Renal pelvis (tissue), 12 donors: ENCODE measurements at places on chromosomes 4 and X. TPM values are rescaled to one million over a fixed set of nuclear protein-coding genes. Genes with fewer than 3 reads are reported as not detected.
A peak's percentile ranks its signal among the peaks of the same experiment; 100 is the strongest.

DNA sequence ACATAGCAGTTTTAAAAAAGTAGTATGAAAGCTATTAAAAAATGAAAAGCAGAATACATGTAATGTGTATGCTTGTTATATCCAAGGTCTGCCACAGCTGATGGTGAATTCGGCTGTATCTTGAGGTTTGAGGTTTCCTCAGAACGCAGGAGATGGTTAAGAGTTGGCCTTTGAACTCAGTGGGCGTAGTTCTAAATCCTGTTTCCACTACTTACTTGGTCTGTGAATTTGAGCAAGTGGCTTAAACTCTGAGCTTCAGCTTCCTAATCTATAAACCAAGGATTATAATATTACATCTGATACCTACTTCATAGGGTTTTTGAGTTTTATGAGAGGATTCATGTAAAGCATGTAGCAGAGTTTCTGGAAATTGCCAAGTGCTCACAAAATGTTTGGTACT lies 125.2 kb downstream of the STIM2 start:
- no peak for DNase-seq

DNA sequence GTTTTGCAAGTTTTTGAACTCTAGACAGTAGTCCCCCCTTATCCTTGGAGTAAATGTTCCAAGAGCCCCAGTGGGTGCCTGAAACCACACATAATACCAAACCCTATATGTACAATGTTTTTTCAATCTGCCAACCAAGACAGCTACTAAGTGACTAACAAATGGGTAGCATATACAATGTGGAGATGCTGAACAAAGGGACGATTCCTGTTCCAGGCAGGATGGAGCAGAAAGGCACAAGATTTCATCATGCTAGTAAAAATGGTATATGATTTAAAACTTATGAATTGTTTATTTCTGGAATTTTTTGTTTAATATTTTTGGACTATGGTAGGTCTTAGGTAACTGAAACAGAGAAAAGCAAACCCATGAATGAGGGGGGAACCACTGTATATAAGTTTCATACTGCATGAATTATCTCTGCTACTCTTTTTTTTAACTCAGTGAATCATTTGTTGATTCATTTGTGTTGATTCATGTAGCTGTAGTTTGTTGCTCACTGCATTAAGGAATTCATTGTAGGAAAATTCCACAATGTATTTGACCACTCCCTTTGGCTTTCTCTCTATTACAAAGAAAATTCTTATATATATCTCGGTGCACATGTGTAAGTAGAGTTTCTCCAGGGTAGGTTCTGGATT lies 21.9 kb upstream of the ANXA3 start:
- no peak for DNase-seq

- DNase-seq, result no peak
These were observed 42.5 kb downstream of the VGLL1 start for GRCh38 chrX:136574548-136574947.

GRCh38 chrX:127571834-127572233 lies 480.4 kb downstream of the ACTRT1 start:
- no peak for DNase-seq

DNA sequence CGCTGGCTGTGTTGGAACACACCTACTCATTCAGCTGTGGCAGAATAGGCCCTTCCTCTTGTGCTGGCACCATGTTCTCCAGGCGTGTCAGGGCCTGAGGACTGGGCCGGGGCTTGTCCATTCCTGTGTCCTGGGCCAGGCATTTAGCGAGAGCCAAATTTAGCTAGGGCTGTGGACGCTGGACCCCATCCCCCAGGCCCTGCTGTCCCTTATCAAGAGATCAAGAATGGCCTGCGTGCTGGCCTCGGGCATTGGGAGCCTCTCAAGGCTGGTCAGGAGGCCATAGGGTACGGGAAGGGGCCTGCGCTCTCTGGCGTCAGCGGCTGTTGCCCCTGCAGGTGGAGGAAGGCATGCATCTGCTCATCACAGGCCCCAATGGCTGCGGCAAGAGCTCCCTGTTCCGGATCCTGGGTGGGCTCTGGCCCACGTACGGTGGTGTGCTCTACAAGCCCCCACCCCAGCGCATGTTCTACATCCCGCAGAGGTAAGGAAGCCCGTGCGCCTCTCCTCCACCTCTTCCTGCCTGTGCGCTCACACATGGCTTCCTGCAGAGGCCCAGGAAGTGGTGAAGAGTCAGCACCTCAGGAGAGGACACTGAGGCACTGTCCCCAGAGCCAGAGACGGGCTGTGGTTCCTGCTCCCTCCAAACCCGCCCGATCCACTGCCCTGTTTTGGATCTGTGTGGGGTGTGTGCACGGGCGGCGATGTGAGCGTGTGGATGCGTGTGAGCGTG lies 15.3 kb downstream of the ABCD1 start:
- DNase-seq, result no peak

DNA sequence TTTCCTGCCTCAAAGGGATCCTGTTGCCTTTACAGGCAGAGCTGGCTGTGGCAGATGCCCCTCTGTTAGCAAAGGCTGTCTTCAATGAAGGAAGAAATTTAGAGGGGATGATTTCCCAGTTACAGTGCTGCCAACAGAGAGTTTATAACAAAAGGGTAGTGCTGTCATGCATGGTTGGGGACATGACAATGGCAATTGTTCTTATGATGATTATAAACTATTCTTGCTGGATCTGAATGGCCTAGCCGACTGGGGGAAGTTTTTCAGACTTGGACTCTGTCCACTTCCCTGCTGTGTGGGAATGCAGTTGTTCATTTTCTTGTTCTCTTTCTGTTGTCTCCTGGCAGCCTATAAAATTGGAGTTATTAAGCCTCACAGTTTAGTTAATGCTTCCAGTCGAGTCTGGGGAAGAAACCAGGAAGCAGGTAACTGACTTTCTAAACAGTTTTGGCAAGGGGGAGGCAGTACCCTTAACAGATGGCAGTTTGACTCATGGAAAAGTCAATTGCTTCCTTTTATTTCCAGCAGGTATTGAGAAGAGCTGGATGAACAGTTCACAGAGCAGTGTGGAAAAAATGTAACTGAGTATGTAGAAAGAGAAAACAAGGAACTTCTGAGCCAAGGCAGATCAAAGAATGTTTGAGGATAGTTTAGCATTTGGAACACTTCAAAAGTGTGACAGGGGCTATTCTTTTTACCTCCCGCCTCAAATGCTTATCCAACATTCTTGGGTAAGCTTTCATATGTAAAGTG lies 582.6 kb downstream of the RAPGEF2 start:
- no peak for DNase-seq

DNA sequence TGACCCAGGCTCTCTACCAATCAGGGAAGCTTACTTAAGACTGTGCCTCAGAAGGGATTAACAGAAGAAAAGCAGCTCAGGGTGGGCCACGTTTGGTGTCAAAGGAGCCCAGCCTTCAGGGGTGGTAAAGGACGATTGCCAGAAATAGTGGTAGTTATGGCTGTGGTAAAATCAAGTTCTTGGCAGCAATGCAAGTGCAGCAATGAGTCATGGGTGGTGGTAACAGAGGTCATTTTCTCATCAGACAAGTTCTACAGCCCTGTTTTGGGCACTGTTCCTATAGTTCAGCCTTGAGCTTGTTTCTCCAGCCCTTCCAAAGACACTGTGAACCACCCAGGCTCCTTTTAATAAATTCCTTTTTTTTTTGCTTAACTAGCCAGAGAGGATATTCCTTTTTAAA lies 120.3 kb downstream of the EFHC2 start:
- DNase-seq, result no peak

DNA sequence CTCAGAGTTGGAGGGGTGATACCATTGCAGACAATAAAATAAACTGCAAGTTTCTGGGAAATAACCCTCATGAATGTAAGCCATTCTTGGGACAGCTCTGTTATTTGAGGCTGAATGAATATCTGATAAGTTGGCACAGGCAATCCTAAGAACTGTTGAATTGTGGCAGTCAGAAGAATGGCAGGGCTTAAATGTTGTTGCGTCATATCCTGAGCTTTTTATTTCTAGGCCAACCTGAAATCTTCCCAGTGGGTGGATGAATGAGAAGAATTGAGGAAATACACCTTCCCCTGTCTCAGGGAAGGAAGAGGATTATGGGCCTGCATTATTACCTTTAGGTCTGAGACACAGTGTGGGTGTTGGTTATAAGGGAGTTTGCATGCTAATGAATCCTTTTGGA lies 64.4 kb upstream of the C4orf54 start:
- no peak for DNase-seq

GRCh38 chrX:154986826-154987575 lies 35.5 kb downstream of the F8 start:
- no peak for DNase-seq

- DNase-seq, result no peak
These were observed 613.5 kb downstream of the PCDH18 start for GRCh38 chr4:136918772-136919171.

GRCh38 chrX:40140706-40141499 lies 43.1 kb upstream of the BCOR start:
- no peak for DNase-seq

DNA sequence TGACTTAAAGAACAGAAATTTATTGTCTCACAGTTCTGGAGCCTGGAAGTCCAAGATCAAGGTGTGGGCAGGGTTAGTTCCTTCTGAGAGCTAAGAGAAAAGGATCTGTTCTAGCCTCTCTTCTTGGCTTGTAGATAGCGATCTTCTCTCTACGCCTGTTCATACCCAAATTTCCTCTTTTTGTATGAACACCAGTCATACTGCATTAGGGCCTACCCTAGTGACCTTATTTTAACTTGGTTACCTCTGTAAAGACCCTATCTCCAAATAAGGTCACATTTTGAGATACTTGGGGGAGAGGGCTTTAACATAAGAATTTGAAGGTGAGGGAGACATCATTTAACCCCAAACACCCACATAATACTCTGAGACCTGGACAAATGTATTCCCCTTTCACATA lies 55.6 kb upstream of the SPP1 start:
- no peak for DNase-seq

DNA sequence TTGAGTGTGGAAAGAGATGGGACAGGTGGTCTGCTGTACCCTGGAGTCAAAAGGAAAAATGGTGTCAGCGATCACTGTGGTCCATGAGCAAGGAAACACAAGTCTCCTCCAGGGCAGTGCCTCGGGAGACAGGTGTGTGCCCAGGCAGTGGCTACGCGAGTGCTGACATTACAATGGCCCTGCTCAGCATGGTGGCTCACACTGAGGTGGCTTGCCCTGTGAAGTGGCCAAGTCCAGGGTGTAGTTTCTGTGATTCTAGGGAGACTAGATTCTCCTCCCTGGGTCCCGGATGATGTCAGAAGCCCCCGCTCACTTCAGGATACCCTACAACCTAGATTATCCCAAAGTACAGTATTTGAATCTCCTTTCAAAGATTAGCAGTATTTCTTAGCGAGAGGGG lies 44.8 kb upstream of the TMEM150C start:
- DNase-seq, result no peak

DNA sequence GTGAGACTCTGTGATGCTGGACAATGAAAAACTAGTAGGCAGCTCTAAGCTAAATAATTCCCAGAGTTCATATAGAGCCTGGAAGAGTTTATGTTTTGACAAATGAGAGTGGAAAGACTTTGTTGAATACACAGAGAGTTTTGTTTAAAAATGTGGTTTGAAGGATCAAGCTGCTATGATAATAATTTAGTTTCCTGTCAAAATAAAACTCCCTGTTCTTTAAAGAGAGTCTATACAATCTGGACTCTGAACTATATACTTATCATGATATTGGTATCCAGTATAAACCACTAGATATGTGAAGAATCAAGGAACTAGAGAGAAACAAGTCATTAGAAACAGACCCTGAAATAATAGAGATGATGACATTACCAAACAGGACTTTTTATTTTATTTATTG lies 158.6 kb downstream of the C4orf33 start:
- DNase-seq, result no peak

GRCh38 chrX:106933538-106933961 lies 13.3 kb downstream of the CLDN2 start:
- no peak for DNase-seq

GRCh38 chrX:143500751-143501150 lies 16.5 kb downstream of the SPANXN3 start:
- DNase-seq, result no peak

- DNase-seq, result no peak
These were observed 89.4 kb upstream of the PSAPL1 start for GRCh38 chr4:7524064-7524682.

DNA sequence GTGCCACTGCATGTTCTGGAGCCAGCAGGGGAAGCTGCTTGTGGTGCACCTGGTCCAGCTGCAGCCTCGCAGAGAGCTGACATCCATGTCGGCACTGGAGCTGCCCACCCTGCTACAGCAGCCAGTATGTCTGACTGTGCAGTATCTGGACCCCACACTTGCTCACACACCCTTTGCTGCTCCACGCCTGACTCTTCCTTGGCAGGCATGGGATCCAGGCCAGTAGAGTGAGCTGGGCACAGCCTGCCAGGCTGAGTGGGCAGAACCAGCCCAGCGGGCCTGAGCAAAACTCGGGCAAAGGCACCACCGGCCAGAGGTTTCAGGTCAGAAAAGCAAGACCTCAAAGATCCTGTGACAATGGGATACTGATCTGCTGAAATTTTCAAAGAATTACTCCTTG lies 690.1 kb downstream of the STPG2 start:
- DNase-seq, result no peak

GRCh38 chr4:81650606-81651242 lies 179.0 kb upstream of the RASGEF1B start:
- no peak for DNase-seq

- DNase-seq, result peak; percentile 81
These were observed at the start of gene SLC25A14 for GRCh38 chrX:130339408-130340222. SLC25A14 (plus strand) TSS chrX:130339919; CDS start chrX:130340279, 360 bp downstream.

GRCh38 chrX:49137492-49137891 lies 14.0 kb upstream of the GPKOW start:
- DNase-seq, result no peak

DNA sequence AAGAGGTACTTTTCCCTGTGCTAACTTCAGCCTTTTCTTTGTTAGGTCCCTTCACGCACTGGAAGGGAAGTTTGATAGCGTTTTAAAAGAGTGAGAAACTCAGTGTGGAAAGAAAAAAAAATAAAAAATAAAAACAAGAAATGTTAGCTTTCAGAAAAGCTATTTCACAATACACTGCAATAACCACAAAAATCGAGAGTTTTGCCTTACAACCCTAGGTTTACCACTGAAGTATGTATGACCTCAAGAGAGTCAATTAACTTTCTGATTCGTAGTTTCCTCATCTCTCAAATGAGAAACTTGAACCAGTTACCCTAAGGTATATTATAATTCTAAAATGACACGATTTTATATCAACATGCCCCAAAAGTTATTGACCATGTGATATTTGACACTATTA lies 93.9 kb upstream of the JADE1 start:
- no peak for DNase-seq

The SHOX gene
- 0.13 TPM for polyA plus RNA-seq

The DACH2 gene
- 24.1 TPM for polyA plus RNA-seq

The UBE2A gene
- 79.6 TPM for polyA plus RNA-seq

The NPY1R gene
- polyA plus RNA-seq, result 16.0 TPM

The TCP11X2 gene
- polyA plus RNA-seq, result 1.8 TPM

The EREG gene
- polyA plus RNA-seq, result 0.07 TPM

The ATP1B4 gene
- polyA plus RNA-seq, result 0.19 TPM

The SMIM43 gene
- 0.65 TPM for polyA plus RNA-seq

The SCLT1 gene
- polyA plus RNA-seq, result 18.0 TPM

The P2RY8 gene
- 1.5 TPM for polyA plus RNA-seq
